ENCODE measurements at places on chromosomes 4 and X.

GRCh38 chrX:95907081-95907480 is 777.6 kb upstream of the DIAPH2 start:
- DNase-seq: no peak

DNA sequence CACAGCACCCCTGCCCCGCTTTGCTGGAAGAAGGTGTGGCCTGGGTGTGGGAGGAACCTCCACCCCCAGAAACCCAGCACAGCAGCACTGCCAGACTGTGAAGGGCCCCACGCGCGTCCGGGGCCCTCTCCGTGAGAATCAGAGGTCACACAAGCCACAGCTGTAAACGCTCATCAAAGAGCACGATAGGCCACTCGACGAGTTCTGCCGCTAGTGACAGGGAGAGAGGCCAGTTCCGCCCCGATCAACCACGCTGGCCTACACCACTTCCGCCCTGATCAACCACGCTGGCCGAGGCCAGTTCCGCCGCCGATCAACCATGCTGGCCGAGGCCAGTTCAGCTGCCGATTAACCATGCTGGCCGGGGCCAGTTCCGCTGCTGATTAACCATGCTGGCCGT is 25.9 kb upstream of the ADRA2C start:
- no peak for DNase-seq

DNA sequence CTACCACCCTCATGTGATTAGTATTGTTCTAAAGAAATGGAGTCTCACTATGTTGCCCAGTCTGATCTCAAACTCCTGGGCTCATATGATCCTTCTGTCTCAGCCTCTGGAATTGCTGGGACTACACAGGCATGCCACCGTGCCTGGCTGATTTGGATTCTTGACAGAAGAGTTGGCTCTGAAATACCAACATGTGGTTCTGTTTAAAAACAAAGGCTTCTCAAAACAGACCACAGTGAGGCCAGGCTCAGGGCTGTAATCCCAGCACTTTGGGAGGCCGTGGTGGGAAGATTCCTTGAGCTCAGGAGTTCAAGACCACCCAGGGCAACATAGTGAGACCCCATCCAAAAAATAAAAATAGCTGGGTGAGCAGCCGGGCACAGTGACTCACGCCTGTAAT is 126.7 kb downstream of the DHRSX start:
- no peak for DNase-seq

GRCh38 chrX:134547047-134547679 is 87.2 kb downstream of the HPRT1 start:
- no peak for DNase-seq

- DNase-seq: no peak
These were observed 2.0 kb downstream of the DAPP1 start for GRCh38 chr4:99818661-99819060.

- DNase-seq: no peak
These were observed 518.0 kb downstream of the TMA16 start for GRCh38 chr4:164012396-164013027.

DNA sequence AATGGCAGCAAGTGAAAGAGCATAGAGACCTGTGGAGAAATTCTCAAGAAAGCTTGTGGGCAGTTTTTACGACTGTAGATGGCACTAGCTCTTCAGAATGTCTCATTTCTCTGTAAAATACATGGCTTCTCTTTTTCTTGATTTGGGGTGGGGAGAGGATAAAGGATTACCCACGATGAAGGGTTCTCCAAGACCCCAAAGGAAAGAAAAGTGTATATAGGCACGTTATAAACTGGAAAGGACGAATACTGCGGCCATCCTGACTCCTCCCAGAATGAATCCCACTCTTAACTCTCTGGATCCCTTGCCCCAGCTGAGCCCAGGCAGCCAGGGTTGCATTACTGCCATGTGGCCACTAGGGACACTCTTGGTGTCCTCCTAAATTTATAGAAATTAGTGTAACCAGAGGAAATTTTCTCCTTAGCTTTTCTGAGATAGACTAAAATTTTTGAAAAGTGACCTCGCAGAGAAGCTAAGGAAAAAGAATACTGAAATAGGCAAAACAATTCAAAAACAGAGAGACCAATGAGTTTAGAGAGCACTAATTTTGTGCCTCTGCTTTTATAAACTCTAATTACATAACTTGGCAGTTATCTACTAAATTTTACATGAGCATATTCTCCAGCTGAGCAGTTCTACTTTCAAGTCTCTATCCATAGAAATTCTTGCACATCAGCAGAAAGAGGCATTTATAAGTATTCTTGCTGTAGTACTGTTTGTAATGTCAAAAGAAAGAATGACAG is 37.8 kb upstream of the PCDH19 start:
- peak; percentile 21 for DNase-seq

- no peak for DNase-seq
These were observed 102.6 kb downstream of the RAPGEF2 start for GRCh38 chr4:159205466-159205865.

GRCh38 chrX:132948648-132949260 is 9.7 kb downstream of the HS6ST2 start:
- DNase-seq: no peak

- no peak for DNase-seq
These were observed 466 bp upstream of the SLC39A8 start for GRCh38 chr4:102345795-102346100.

DNA sequence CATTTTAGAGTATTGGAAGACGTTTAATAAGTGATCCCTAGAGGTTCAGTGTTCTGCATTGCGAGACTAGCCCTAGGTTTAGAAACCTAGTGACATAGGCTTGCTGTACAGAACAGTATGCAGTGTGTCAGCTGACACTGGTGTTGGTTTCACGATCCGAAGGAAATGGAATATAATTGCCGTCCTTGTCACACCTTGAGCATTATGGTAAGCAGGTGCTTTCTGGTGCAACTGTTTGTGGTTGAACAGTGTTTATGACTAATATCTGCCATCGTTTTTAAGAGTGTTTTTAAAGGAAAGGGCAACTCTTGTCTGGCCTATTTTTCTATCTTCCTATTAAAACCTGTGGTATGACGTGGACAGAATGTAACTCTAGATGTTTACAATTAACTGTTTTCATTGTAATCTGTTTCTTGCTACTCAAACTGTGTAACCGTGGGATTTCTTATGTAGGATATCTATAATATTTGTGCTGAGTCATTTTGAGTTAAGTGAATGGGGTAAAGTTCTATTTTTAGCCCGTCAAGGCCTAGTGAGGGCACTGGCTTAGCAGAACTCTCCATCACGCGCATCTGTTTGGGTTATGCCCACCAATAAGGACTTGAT is 53.8 kb upstream of the TBC1D14 start:
- no peak for DNase-seq

- no peak for DNase-seq
These were observed 125.5 kb upstream of the MAP3K15 start for GRCh38 chrX:19640693-19641374.

DNA sequence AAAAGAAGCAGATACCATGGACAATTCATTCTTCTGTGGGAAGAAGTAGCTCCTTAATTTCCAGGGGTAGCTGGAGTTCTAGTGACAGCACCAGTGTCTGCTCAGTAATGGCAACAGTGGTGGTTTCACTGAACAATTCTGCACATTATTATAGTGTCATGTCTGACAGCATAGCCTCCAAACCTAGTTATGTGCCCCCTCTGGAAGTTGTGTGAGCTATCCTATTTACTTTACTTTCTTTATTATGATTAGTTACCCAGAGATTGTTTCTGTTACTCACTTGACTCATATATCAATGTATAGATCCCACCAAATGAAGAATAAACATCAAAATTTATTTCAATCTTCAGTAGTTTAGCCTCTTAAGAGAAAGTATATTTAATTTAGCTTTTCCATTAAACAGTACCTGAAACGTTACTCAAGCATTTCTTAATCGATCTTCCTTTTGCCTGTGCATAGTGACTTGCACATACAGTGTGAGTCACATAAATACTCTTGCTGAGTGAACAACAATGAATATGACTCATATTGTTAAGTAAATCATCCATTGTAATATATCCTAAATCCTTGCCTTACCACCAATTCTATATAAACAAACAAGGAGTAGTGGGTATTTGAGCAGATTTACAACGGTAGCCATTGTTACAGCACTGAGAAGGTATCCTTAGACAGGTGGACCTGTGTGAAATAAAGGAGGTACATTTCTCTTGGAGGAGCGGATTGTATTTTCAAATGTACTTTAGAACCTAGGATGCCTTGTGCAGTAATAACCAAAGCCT is 534.7 kb downstream of the ANKRD50 start:
- DNase-seq: peak; percentile 74

DNA sequence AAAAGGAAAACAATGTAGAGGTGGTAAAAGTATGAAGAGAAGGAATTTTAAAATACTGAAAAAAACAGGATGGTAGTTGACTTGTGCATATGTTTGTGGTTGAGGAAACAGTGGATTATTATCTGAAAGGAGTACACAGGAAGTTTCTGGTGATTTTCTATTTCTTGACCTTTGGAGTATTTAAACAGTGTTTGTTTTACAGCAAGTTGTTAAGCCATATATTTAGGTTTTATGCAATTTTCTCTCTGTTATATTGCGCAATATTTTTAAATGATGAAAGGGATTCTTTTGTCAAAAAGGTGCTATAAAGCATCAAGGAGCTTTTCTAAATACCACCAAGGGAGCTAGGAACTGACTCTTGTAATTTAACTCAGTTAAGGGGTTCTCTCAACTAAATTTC is 343.1 kb upstream of the MAOA start:
- DNase-seq: no peak

DNA sequence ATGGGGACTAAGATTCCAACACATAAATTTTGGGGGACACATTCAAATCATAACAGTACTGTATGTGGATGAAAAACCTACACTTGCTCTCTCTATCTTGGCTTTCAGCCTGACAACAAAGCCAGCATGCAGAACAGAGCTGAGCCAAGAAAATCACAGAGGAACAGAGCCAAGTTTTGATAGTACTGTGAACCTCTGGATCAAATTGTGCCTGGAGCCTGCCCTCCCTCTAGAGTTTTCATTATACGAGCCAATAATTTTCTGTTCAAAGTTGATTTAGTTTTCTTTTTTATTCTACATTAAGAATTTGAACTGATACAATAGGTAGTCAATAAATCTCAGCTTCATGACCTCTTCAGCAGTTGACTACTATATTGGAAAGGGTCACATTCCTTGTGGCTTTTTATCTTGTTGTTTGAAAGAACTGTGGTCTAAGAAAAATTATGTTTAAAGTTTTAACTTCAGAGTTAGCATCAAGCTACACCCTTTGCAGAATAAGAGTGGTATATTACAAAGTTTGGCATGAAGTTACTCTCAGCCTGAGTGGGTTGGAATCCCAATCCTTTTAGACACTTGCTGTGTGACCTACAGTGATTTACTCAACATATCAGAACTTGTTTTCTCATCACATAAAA is 31.1 kb downstream of the GRID2 start:
- DNase-seq: no peak

GRCh38 chr4:149841686-149842085 is 26.0 kb upstream of the IQCM start:
- DNase-seq: no peak

DNA sequence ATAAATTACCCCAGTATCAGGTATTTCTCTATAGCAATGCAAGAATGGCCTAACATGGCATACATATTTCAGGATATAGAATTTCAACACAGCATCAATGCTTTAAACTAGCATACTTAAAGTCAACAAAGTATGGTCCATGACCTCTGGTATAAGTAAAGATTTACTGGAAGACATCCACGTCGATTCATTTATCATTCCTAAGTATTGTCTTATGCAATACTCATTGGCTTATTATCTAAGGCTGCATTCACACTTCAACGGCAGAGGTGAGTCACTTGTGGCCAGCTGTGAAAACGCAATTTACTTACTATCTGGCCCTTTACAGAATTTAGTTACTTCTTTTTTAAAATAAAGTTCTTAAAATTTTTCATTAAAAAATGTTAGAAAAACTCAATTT is 42.6 kb downstream of the ADGRA3 start:
- no peak for DNase-seq

- no peak for DNase-seq
These were observed 90.0 kb upstream of the GATB start for GRCh38 chr4:151850791-151851213.

DNA sequence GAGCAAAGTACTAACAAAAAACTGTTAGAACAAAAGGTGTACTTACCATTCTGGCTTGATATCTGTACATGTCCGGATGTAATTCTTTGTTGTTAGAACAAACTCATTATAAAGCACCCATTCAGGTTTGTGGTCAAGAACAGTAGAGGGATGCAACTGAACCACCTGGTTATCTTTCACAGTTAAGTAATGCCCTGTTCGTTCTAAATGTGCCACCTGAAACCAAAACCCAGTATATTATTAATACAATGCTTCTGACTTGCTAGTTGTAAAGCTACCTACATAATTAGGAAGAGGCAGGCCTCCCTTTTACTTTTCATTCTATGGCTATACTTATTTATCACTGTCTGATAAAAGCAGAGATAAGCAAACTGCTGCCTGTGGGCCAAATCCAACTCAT is 54.8 kb downstream of the DHX15 start:
- no peak for DNase-seq

GRCh38 chr4:147725673-147726072 is 6.2 kb upstream of the ARHGAP10 start:
- DNase-seq: no peak

DNA sequence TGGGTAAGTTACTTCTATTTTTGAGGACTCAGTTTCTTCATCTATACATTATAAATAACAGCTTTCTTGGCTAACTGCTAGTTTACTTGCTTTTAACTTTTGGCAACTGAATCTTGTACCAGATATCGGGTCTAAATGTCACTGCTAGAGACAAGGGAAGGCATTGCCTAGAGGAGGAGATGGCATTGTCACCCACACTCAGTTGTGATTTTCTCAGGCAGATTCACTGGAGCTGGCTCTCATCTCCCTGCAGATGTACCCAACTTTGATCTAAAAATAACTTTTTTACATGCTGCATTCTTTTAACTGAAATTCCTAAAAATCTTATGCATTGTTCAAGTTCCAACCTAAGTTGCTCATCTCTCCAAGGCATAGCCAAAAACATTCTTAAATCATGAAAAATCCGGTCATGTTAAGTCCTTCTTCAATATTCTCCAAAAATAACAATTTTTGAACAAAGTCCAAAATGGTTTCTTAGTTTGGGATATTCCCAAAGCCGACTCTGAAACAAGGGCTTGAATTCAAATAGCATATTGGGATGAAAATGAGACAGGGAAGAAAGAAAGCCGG is 469.0 kb upstream of the BOD1L1 start:
- DNase-seq: no peak

GRCh38 chr4:123304151-123304964 is 92.2 kb upstream of the SPRY1 start:
- no peak for DNase-seq

- DNase-seq: no peak
These were observed 6.7 kb upstream of the SH3BP2 start for GRCh38 chr4:2786152-2786671.

GRCh38 chr4:134885436-134885835 is 683.8 kb upstream of the PABPC4L start:
- DNase-seq: no peak

DNA sequence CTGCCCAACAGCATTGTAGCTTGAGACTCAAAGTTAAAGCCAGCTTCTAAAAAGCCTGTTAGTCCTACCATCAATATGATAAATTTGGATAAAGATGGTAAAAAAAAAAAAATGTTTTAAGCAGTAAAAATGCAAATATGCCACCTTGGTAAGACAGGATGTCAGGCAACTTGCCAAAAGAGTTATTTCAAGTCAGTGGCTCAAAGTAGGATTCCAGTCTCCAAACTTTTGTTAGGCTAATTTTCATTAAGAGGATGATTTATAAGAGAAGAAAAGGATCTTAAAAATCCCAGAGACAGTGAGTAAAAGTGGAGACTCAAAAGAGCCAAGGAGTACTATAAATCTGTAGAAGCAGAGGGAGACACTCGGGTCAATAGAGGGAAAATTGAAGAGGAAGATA is 47.5 kb downstream of the GASK1B start:
- DNase-seq: no peak

- no peak for DNase-seq
These were observed 27.7 kb downstream of the DMP1 start for GRCh38 chr4:87677731-87678130.

GRCh38 chr4:18480928-18481327 is 459.4 kb upstream of the LCORL start:
- no peak for DNase-seq
